NCI-H345 (cell line): ENCODE measurements at places on chromosomes 7 and 10.

DNA sequence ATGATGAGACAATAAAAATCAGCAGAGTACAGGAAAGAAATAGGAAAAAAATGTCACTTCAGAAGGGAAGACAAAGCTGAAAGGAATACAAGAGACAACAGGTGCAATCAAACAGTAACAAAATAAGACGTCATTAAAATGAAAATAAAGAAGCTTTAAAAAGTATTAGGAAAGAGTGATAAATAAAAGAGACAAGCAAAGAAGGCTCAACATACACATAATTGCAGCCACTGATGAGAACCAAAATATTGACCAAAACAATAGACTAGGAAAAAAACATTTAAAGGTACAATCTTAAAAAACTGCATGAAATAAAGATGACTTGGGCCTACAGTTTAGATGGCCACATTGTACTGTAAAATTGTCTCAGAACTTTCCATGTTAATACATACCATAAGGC lies 160.5 kb upstream of the MINDY3 start:
- DNase-seq: no peak

GRCh38 chr7:39288303-39288702 lies 277.9 kb upstream of the YAE1 start:
- DNase-seq: no peak

DNA sequence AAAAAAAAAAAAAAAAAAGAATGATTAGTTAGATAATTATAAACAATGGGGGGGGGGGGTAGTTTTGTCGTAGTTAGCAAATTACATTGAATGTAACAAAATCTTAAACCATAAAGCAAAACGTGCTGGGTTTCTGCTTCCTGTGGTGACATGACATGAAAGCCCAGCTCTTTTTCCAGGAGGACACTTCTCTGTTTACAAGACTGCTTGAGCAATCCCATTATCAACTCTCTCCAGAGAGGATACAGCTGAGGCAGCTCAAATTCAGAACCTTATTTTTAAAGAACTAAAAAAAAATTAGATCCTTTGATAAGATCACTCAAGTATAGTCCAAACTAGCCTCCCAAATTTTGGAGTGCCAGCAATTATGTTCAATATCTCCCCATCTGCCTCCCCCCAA lies 58.6 kb downstream of the ADRB1 start:
- no peak for DNase-seq

- DNase-seq: no peak
Observed at GRCh38 chr7:28530803-28531175, 118.5 kb downstream of the CREB5 start.

DNA sequence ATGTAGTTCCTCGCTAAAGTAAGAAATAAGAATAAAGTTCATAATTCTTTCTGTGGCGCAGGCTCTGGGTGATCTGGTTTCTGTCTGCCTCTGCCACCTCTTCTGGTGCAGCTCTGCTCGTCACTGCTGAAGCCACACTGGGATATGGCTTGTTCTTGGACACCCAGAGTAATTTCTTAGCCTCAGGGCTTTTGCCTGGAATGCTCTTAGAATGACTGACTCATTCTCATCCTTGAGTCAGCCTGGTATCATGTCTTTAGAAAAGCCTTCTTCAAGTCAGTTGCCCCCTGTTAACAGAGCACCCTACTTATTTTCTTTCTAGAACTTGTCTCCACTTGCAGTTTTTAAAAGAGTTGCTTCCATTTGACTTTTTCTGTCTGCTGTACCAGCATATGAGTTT lies 2.0 kb downstream of the ZSCAN25 start:
- DNase-seq: no peak

DNA sequence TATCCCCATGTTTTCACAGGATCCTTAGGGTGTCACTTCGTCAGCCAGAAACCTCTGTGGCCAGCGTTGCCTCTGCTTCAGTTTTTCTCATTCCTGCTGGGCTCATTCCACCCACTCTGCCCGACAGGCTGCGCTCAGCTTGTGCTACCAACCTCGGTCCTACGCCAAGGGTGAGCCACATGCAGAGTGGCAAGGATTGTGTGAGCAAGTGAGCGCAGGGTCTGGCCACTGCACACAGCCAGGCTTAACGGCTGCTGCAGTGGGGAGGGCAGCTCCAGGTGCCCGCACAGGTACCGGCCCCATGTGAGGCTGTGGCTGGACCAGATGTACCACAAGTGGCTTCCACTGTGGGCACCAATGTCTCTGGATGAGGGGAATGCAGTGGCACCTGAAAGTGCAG lies 329.2 kb downstream of the AUTS2 start:
- DNase-seq: no peak

GRCh38 chr10:88163572-88163971 lies 300.1 kb downstream of the PTEN start:
- DNase-seq: no peak
